HT-29 (cell line): ENCODE measurements at places on chromosomes 11 and 22. TPM values are rescaled to one million over a fixed set of nuclear protein-coding genes. Genes with fewer than 3 reads are reported as not detected.

DNA sequence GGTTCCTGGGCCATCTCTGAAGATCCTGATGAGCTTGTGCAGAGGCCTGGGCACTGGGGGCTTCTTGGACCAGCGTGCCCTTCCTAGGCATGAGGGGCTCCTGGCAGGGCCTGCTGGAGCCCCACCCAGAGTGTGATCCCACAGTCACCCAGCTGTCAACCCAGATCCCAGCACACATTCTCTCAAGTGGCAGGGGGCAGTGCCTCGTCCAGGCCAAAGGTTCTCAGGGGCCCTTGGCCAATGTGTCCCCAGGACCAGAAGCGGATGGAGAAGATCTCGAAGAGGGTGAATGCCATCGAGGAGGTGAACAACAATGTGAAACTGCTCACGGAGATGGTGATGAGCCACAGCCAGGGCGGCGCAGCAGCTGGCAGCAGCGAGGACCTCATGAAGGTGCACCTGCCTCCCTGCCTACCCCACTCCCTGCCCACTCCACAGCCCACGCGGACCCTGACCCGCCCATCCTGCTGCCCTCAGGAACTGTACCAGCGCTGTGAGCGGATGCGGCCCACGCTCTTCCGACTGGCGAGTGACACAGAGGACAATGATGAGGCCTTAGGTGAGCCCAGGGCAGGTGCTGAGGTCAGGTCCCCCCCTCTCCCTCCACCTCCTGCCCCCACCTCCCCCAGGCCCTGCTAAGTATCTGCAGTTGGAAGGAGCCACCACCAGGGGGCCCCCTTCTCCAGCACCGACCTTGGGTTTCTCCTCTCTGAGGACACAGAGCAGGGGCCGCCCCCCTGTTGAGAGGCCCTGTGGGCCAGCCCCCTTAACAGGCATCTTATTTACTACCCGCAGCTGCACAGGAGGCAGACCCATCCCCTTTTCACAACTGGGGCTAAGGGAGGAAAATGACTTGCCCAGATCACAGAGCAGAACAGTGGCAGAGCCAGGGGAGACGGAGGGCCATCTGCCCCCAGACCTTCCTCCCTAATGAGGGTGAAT is 14.7 kb downstream of the GGA1 start:
- peak; percentile 32 for DNase-seq

Gene TTC36
- total RNA-seq: not detected in 2 replicates

DNA sequence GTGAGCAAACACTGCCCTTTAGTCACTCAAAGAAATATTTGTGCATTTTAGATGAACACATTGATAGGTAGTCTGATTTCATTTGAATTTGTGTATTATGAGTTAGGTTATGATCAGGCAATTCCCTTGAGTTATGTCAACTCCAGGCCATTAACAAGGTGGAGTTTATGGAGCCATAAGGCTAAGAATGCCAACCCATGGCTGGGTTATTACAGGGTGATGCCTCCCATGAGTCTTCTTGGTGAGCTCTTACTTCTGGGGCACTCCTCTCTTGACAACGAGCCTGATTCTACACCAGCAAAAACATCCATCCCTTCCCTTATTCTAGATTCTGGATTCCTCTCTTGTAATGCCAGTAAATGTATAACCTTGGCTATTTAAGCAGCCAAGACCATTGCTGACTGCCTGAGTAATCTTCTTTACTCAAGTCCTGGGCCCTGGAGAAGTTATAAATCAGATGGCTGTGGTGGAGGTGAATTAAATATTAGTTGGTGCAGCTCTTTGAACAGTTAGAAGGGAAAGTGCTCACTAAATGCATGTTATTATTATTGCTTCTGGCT is 645.7 kb upstream of the TENM4 start:
- DNase-seq: no peak

- no peak for DNase-seq
Observed at GRCh38 chr11:27722953-27723344, 22.7 kb upstream of the BDNF start.

DNA sequence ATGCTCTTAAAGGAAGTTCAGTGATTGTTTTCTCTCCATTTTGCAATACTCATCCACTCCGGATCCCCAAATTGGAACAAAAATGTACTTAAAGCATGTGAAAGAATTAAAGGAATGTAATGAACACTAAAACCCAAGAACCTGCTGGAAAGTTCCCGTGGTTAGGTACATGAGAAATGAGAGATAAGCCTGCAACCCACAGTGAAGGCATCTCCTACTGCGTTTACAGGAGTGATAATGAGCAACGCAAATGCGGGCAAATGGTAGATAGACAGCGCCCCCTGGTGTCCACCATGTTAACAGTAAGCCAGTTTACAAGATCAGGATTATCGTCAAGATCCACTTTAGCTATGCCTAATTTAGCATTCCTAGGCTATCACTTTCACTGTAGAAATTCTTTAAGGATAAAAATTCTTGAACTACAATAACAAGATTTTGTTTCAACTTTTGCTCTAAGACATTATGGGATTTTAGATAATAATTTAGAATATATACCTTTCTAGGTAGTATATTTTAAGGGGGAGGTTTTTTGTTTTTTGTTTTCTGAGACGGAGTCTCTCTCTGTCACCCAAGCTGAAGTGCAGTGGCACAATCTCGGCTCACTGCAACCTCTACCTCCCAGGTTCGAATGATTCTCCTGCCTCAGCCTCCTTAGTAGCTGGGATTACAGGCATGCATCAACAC is 29.9 kb downstream of the ALG9 start:
- DNase-seq: peak; percentile 94
